Thyroid gland (tissue), 4 donors: ENCODE measurements at places on chromosomes 7 and 10. TPM values are rescaled to one million over a fixed set of nuclear protein-coding genes. Genes with fewer than 3 reads are reported as not detected.

RALA gene
- 19.7 TPM for total RNA-seq

ANXA11 gene
- 77.5 TPM for total RNA-seq

- H3K27ac ChIP-seq: no peak overlapping the region
- peaks cover 4% of the 10 kb centered on the region for H3K27me3 ChIP-seq
- peaks cover 4% of the 10 kb centered on the region for H3K4me1 ChIP-seq
- no peak for DNase-seq
- H3K4me3 ChIP-seq: no peak overlapping the region
- H3K36me3 ChIP-seq: no peaks in the 10 kb centered on the region
These were observed 58.3 kb downstream of the MICALL2 start for GRCh38 chr7:1401011-1401410.

DNA sequence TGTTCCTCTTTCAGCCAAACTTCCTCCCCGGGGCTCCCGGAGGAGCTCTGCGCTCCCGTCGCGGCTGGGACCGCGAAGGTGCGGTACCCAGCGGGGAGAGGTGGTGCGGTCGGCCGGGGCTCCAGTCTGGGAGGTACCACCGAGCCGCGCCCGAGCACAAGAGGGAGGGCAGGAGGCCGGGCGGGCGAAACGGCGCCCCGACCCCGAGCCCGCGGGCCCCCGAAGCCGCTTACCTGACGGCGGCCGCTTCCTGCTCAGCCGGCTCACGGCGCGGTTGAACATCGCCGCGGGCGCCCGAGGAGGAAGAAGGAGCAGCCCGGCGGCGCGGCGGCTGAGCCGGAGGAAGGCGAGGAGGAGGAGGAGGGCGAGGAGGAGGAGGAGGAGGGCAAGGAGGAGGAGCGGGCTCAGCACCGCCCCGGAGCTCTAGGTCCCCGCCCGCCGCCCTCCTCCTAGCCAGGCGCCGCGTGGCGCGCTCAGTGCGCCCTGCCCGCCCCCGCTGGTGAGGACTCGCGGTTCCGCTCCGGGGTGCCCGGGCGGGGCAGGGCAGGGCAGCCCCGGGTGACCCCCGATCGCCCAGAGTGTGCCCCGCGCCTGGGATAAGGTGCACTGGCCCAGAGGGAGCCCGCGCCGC is at the start of gene RGS10:
RGS10 (minus strand) TSS at position 363 of the 631 bp plus-strand sequence; CDS start at position 282, 81 bp downstream.
- H3K4me3 ChIP-seq: peak within 1 kb of the TSS; percentile 72
- H3K27ac ChIP-seq: peak within 1 kb of the TSS; percentile 9
- no peaks in the 10 kb centered on the region for H3K36me3 ChIP-seq
- no peaks in the 10 kb centered on the region for H3K27me3 ChIP-seq

MBL2 gene
- not detected for total RNA-seq

IRF5 gene
- total RNA-seq: 3.7 TPM

DNA sequence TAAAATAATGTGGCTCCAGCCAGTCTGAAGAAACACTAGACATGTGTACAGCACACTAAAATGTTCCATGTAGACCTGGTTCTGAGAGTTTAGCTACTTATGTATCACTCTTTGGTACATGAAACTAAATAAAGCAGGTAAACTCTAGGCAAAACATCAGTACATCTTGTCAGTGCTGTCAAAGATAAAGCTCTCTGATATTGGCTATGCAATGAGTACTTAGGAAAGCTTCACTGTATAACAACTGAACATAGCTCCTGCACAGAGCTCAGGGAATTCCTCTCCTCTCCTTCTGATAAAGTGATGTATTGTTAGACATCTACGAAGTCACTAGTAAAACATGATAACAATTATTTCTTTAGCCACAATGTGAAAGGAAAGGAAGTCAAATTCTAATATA is 3.5 kb downstream of the LRRN3 start:
- H3K27ac ChIP-seq: no peak overlapping the region
- no peaks in the 10 kb centered on the region for H3K27me3 ChIP-seq
- no peak for DNase-seq
- H3K4me3 ChIP-seq: no peak overlapping the region
- H3K36me3 ChIP-seq: no peaks in the 10 kb centered on the region

DNA sequence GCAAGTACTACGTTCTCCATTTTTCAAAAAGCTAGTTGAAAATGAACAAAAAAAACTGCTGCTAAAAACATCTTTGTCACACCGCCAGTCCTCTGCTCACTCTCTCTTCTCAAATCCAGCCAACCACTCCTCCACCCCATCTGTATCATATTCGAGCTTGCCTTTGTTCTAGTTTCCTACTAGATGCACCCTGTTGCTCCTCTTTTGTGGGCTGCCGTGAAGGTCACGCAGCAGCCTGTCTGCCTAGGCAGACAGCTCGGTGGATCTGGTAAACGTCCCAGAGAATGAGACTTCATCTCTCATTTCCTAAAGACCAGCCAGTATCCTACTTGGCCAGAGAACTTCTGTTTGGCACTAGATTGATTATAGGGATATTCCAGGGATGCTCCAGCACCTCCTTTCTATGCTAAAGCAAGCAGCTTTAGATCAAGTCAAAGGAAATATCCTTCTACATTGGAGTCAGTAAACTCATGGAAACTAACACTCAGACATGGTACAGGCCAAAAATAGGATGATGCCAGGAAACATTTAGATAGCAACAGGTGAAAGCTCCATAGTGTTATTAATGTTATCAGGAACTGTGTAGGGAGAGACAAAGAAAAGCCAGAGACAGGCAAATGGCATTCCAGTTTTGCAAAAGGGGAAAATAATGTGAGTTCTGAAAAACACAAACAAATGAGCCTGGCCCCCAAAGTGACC is 8.7 kb upstream of the PLXNA4 start:
- no peak for DNase-seq
- H3K27me3 ChIP-seq: no peaks in the 10 kb centered on the region
- no peak overlapping the region for H3K27ac ChIP-seq

CABCOCO1 gene
- not detected for total RNA-seq

DNA sequence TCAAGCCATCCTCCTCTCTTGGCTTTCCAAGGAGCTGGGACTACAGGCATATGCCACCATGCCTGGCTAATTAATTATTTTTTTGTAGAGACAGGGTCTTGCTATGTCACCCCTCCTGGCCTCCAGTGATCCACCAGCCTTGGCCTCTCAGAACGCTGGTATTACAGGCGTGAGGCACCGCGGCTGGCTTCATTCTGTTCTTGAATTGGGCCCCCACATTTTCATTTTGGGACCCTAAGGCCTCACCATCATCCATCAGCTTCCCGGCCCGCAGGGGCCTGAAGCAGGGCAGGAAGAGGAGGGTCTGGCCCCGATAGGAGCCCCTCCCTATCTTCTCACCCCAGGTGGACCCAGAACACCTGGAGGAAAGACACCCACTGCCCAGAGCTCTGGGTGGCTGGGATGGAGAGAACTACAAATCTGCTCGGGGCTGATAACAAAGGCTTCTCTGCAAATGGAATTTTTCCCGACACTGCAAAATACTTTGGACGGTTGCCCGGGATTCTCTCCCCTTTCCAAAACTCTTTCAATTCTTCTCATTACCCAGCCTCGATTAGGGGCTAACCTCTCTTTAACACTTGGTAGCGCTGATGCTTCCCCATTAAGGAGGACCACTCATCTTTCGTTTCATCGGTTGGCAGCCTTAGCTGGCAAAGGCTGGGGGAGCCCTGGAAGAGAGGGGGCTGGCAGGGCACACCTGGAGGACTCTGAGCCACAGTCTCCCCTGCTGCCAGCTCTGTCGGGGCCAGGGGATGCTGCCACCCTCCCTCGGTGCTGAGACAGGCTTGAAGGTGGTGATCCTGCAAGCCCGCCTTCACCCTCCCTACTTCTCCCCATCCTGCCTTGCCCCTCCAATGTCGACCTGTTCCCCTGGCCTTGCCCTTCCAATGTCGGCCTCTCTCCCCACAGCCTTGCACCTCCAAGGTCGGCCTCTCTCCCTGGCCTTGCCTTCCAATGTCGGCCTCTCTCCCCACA is 81.0 kb upstream of the GNA12 start:
- H3K4me1 ChIP-seq: no peaks in the 10 kb centered on the region
- DNase-seq: no peak
- H3K4me3 ChIP-seq: no peak overlapping the region

DNA sequence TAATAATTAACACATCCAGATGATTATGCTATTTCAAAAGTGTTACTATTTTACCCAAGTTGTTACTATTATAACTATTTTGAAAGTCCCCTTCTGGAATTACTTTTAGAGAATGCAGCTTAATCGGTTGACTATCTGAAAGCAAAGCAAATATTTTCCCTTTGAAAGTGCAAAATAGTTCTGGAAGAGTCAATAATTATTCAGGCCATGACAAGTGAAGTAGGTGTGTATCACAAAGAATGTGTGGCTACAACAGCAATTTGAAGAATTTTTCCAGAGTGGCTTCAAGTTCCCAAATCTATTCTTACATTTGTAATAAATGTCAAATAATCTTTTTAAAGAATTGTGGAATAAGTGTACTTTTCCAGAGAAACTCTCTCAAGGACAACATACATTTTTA is 42.8 kb downstream of the RNLS start:
- no peaks in the 10 kb centered on the region for H3K27me3 ChIP-seq
- no peaks in the 10 kb centered on the region for H3K36me3 ChIP-seq
- no peaks in the 10 kb centered on the region for H3K4me1 ChIP-seq
- no peak overlapping the region for H3K4me3 ChIP-seq
- DNase-seq: no peak

DNA sequence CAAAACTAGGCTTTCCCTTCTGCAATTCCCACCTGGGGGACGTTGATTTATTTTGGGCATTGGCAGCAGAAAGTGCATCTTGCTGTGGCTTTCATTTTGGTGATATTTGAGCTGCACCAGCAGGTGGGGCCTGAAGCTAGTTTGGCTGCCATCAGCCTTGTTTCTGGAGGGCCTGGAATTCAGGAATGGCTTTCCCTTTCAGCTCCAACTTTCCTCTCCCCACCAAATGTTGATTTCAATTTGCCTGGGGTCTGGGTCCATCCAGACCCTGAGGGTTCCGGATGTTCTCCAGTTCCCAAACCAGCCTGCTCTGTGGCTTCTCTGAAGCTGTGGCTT is 640.4 kb downstream of the TYW1 start:
- no peaks in the 10 kb centered on the region for H3K36me3 ChIP-seq
- H3K4me1 ChIP-seq: no peaks in the 10 kb centered on the region

- no peak for DNase-seq
- H3K4me1 ChIP-seq: no peaks in the 10 kb centered on the region
- H3K4me3 ChIP-seq: no peak overlapping the region
- no peaks in the 10 kb centered on the region for H3K27me3 ChIP-seq
- H3K27ac ChIP-seq: no peak overlapping the region
These were observed 118.4 kb downstream of the PLPP4 start for GRCh38 chr10:120575411-120575810.

DNA sequence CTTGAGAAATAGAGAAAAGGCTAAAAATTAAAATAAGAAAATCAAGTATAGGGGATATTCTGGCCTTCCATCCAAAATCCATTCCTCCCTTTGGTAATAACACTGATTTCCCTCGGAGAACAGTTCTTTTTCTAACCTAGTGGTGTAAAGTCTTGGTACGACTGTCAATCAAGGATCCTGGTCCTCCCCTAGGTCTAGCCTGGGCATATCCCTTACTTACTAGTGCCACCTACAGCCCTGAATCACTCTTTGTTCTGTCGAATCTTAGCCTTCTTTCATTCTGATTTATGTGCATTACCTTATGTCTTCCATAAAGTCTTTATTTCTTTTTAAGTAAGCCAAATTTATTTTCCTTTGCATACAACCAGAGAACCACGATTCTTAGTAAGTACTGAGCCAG is 298.7 kb upstream of the LRRTM3 start:
- H3K4me1 ChIP-seq: no peaks in the 10 kb centered on the region
- H3K27ac ChIP-seq: no peak overlapping the region
- H3K4me3 ChIP-seq: no peak overlapping the region

SPDYE6 gene
- total RNA-seq: not detected

INA gene
- total RNA-seq: 0.17 TPM

ODAD2 gene
- not detected for total RNA-seq

DNA sequence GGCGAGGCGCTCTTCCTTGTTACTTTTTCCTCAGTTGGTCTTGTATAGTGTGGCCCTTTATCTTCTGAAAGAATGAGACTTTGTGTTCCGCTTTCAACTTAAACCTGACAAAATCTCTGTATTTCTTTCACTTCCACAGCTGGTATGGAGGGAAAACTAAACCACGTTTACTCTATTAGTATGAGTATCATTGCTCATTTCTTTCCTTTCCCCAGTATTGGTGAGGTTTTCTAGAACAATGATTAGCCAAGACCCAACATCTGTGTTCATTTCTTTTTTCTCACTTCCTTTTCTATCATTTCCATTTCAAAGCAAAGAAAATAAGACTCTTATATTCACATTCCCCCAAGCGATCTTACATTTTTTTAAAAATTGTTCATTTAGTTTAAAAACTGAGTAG is 165.3 kb downstream of the PAXIP1 start:
- no peaks in the 10 kb centered on the region for H3K27me3 ChIP-seq
- no peaks in the 10 kb centered on the region for H3K4me1 ChIP-seq
- no peak overlapping the region for H3K27ac ChIP-seq

NRP1 gene
- total RNA-seq: 123 TPM

GRCh38 chr7:22001345-22002004 is 55.8 kb upstream of the CDCA7L start:
- no peaks in the 10 kb centered on the region for H3K36me3 ChIP-seq
- H3K27me3 ChIP-seq: no peaks in the 10 kb centered on the region
- no peaks in the 10 kb centered on the region for H3K4me1 ChIP-seq

DNA sequence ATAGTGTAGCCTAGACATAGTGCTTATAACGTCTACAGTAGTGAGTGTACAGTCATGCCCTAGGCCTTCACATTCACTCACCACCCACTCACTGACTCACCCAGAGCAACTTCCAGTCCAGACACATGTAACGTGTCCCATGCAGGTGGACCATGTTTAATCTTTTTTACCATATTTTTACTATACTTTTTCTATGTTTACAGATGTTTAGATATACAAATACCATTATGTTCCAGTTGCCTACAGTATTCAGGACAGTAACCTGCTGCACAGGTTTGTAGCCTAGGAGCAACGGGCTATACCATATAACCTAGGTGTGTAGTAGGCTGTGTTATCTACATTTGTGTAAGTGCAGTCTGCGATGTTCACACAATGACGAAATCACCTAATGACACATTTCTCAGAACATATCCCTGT is 11.0 kb downstream of the MPP7 start:
- DNase-seq: no peak
- H3K4me3 ChIP-seq: no peak overlapping the region
- no peaks in the 10 kb centered on the region for H3K27me3 ChIP-seq
- H3K27ac ChIP-seq: no peak overlapping the region
- H3K4me1 ChIP-seq: peaks cover 7% of the 10 kb centered on the region

DNA sequence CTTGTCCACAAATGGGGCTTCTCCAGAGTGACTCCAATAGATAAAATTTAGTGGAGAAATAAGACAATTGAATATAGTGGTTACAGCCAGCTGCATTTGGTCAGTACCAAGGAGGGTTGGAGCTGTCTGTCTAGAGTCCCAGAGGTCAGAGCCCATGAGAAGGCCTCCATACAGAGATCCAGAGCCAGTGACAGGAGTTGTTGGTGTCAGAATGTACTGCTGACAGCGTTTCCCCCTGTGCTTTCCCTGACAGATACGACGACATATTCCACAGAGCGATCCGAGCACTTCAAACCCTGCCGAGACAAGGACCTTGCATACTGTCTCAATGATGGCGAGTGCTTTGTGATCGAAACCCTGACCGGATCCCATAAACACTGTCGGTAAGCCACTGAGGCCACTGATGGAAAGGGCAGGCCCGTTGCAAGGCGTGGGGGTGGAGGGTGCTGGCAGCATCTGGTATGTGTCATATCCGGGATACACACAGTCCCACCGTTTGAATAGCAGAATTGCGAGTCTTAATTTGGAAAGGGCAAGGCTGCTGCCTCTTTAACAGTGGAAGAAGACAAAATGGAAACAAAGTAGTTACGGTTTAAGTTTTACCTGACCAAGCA is 483.6 kb downstream of the NRG3 start:
- no peaks in the 10 kb centered on the region for H3K27me3 ChIP-seq
- no peak overlapping the region for H3K4me3 ChIP-seq
- no peak for DNase-seq
- no peaks in the 10 kb centered on the region for H3K4me1 ChIP-seq
- H3K27ac ChIP-seq: no peak overlapping the region
